Stimulated activated CD8-positive, alpha-beta memory T cell treated with anti-CD3 and anti-CD28 coated beads, Interleukin-7, amount 100 ng/mL, for 48 hours (primary cell): ENCODE measurements at places on chromosomes 16 and 17.

DNA sequence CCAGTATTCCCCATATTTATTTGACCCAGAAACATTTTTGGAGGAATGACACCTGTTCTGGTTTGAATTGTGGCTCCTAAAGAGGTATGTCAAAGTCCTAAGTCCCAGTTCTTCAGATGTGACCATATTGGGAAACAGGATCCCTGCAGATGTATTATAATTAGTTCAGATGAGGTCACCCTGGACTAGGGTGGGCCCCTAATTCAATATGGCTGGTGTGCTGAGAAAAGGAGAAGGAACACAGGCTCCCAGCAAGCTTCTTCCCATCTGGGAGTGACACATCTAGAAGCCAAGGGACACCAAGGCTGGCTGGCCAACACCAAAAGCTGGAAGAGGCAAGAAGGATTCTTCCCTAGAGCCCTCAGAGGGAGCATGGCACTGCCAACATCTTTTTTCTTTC, 3.8 kb upstream of the GCSH start:
- no peak for DNase-seq

DNA sequence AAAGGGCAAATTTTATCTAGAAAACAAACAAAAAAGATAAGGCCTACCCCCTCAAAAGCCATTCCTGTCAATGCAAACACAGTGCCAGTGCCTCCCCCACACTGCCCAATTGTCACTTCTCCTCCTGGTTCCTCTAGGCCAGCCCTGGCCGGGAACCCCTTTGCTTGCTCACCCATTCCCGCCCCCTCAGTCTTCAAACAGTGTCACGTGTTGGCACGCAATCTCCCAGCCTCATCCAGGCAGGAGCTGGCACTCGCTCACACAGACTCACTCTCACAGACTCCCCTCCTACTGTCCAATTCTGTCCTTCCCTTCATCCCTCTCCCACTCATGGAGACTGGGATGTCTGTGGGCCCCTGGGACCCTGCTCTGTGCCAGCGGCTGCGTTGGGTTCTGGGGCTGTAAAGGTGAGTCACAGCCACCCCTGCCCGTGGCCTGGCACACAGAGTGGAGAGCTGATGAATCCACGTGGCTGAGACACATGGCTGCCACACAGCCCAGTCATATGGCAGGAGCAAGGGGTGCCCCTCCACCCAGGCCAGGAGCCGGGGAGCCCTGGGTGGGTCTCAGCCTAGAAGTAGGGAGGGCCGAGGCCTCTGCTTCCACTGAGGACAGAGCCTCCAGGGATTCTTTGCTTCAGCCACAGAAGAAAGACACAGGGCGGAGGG, 54.8 kb downstream of the VAC14 start:
- no peak for DNase-seq

- DNase-seq: no peak
Observed at GRCh38 chr16:80899809-80900592, 95.6 kb upstream of the CDYL2 start.

GRCh38 chr17:34603974-34604373, 24.6 kb downstream of the TMEM132E start:
- no peak for DNase-seq

DNA sequence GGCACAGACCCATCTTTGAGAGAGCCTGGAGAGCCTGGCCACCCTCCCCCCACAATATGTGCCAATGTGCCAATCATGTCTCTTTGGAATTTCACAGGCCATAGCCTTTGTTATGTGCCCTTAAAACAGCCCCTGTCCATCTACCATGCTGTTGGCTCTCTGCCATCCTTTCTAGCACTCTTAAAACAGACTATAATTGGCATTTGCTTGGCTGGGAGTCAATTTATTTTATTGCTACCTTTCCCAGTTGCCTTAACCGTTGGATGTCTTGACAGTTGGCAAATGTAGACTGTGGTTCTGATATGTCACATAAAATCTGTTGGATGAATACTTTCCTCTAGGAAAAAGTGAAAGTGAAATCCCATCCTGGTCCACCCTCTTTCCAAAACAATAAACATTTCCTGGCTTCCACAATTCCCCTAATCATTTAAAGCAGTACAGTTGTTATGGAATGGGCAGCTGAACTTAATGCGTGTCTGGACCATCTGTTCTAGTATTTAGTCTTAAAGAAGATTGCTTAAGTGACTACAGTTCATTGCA, 394.0 kb downstream of the KCNJ2 start:
- DNase-seq: no peak

GRCh38 chr17:42459256-42459800, 650 bp downstream of the ATP6V0A1 start:
- DNase-seq: peak; percentile 9

DNA sequence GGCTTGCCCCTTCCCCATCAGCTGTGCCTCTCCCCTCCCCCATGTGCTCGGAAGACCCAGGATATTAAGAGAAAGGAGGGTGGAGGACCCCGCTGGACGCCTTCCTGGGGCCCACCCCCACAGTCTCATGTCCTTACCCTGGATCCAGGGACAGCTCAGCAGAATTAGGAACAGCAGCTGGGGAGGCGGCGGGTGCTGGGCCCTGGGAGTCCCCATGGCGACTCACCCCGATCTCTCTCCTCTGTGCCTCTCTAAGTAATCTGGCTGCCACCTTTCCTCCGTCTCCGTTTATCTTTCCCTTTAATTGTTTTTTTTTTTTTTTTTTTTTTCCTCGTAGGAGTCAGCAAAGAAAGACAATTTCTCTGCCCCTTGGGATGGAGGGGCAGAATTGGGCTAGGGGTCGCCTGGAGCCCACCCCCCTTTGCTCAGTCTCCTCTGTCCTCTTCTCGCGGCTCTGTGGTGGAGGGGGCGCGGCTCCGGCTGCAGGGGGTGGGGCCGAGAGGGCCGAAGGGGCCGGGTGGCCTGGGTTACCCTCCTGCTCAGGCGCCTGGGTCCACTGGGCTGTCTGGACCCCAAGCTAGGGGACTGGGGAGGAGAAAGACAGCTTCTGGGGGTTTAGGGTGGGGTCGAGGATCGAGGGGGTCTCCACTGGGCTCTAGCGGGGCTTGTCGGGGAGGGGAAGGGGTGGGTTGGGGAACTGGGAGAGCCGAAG, 390 bp downstream of the SEZ6L2 start:
- no peak for DNase-seq

GRCh38 chr16:57263541-57264351, 18.7 kb downstream of the ARL2BP start:
- DNase-seq: no peak

DNA sequence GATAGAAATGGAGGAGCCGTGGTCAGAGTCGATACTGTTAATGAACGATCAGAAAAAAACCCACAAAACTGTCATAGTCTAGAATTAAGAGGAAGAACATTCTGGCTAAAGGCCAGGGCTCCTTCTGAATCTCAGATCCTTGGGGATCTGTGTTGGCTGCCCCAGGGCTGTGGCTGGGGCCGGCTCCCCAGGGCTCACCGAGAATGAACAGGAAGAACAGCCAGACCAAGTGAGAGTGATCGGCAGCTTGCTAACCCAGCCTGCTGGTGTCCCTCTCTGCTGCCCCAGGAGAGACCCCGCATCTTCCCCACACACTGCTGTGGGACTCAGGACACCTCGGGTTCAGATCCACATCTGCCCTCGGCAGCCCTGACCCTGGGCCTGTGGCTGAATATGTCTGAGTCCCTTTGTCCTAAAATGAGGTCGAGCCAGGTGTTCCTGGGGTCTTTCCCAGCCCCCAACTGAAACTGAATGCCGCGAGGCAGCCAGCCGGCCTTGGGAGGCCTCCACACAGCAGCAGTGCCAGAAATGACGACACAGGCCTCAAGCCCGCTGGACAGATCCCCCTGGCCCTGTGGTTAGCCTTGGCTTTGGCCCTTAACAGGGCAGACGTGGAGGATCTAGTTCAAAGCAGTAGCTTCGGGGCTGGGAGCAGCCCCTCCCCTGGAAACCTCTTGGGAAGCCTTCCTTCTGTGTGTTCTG, 23.9 kb upstream of the CLEC18A start:
- no peak for DNase-seq

GRCh38 chr16:55035029-55035428, 104.4 kb downstream of the IRX5 start:
- no peak for DNase-seq

DNA sequence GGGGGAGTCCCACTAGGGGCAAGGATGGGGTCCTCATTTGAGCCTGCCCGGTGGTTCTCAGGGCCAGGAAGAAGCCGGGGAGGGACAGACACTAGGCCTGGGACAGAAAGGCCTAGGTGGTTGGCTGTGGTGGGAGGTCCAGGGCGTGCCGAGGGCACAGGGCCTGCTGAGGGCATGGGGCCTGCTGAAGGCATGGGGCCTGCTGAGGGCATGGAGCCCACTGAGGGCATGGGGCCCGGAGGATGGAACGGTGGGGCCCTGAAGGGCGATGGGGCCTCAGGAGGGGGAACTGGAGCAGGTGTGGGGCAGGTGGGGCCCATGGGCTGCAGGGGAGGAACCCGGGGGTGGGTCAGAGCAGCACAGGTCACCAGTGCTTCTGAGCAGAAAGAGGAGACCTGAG, 31.2 kb downstream of the PELP1 start:
- DNase-seq: no peak

- no peak for DNase-seq
Observed at GRCh38 chr17:17485420-17485819, 8.6 kb downstream of the MED9 start.

DNA sequence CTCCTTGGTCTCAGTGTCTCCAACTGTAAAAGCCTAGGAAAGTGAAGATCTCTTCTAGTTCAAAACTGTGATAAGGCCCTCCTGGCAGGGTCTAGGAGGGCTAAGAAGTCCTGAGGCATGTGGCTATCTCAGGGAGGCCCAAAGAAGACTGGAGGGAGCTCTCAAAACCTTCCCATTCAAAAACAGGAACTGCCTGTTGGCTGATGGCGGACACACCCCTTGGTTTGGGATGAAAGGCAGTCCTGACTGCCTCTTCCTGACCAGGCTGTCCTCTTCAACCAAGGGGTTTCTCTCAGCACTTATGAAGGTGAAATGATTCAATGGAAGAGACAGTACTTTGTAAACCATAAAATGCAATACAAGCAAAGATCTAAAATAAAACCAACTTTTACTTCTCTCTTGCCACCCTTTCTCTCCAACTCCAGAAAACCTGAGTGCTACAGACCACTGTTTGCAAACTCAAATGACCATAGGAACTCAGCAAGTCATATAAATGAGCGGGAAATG, 4.7 kb downstream of the ZNF764 start:
- DNase-seq: no peak
